ENCODE measurements at places on chromosomes 1 and 21.

DNA sequence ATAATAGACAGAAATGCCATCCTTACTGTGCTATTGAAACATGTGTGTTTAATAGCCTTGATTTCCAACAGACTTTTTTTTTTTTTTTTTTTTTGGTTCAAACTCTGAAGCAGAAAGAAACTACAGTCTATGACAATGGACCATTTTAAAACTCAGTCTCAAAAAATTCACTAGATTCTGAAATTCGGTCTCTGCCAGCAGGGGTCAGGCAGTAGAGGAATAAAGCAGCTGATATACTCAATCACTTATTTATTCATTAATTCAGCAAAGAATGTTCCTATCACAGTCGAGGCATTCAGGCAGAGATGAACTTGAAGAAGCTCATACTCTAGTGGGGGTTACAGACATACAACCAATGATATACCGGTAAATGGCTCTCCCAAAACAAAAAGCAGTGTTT lies 260.9 kb upstream of the DMRTA2 start:
- DNase-seq, result no peak

GRCh38 chr21:41692185-41692565 lies 74.7 kb downstream of the RIPK4 start:
- no peak for DNase-seq

GRCh38 chr1:205650241-205650640 lies 18.4 kb upstream of the ELK4 start:
- no peak for DNase-seq

DNA sequence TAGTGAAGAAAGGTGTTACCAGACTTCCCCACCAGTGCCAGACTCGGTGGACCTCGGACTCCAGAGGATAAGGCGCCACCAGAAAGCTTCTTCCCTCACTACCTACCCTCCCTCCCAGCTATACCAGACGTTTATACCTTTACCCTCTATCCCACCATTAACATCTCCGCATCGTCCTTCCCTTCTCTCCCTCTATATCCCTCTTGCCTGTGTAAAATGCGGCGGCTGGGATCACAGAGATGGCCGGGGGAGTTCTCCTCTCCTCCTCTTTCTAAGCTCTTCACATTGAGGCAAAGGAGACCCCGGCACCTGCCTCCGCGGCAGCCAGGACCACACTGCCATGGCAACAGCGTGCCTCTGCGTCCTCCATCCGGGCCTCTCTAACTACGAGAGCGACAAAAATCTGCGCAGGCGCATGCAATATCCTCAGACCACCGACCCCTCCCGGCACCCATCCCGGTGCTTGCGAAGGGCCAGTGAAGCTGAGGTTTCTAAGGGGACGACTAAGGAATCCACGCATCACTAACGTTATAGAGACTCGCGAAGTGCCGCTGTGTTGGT lies at the start of gene CCDC181:
Gene CCDC181 (minus strand): TSS at position 394 of the 561 bp plus-strand sequence. CDS start 2,547 bp downstream, outside the sequence.
- peak; percentile 82 for DNase-seq

GRCh38 chr1:151958959-151959358 lies 34.7 kb downstream of the S100A10 start:
- no peak for DNase-seq

DNA sequence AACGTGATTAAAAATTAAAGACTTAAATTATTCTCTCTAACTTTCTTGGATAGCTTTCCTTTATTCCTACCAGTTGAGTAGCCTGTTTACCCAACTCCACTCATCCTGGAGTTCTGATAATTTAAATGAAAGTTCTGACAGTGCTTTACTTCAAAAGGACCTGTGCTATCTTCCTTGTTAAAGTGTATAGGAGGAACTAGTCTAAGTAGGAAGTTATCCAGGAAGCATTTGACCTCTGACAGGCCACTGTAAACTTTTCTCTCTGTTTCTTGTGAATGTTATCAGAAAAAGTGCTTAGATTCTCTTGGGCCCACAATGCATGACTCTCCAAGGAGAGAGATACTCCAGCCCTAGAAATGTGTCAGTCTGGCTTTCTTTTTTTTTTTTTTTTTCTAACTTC lies 9.2 kb downstream of the UAP1 start:
- DNase-seq, result no peak

GRCh38 chr1:88608139-88608943 lies 75.7 kb upstream of the PKN2 start:
- no peak for DNase-seq

DNA sequence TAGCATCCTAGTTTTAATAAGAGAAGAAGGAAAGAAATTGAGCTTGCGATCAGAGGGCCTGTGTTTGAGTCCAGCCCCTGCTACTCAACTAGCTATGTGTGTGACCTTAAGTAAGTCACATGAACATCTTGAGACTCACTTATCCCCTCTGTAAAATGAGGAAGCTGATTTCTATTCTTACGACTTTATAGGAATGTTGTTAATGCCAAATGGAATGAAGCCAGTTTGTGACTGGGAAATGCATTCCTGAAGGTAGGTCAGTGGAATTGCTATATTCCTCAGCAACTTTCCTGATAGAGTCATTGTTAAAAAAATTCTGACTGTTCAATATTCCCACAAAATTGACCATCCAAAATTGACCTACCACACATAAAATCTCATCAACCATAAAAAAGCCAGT lies 14.9 kb downstream of the FASLG start:
- no peak for DNase-seq

GRCh38 chr21:45060089-45060488 lies 14.3 kb upstream of the ADARB1 start:
- no peak for DNase-seq

DNA sequence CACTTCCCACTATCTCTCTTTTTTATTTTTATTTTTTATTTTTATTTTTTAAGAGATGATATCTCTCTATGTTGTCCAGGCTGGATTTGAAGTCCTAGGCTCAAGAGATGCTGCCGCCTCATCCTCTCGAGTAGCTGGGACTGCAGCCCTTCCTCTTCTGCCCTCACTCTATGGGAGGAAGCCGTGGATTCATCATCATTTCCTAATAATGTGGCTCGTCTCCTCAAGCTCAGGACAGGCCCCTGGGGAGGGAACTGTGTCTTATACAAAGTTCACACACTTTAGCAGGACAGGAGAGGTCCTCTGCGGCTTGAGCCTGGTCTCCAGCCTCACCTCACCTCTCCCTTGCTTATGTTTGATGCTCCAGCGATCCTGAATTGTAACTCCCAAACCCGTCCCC lies 16.5 kb upstream of the IFFO2 start:
- no peak for DNase-seq

Data from DMS 273 treated with DMSO at 0.1 percent for 48 hours (cell line).